ENCODE measurements at places on chromosomes 2 and 18.

DNA sequence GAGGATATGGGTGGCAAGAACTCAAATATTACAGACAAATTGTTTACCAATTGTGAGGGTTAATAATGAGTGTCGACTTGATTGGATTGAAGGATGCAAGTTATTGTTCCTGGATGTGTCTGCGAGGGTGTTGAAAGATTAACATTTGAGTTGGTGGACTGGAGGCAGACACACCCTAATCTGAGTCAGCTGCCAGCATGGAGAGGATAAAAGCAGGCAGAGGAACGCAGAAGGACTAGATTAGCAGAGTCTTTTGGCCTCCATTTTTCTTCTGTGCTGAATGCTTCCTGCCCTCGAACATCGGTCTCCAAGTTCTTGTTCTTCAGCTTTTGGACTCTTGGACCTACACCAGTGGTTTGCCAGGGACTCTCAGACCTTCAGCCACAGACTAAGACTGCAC lies 1503.7 kb downstream of the LRP1B start:
- DNase-seq, result no peak

DNA sequence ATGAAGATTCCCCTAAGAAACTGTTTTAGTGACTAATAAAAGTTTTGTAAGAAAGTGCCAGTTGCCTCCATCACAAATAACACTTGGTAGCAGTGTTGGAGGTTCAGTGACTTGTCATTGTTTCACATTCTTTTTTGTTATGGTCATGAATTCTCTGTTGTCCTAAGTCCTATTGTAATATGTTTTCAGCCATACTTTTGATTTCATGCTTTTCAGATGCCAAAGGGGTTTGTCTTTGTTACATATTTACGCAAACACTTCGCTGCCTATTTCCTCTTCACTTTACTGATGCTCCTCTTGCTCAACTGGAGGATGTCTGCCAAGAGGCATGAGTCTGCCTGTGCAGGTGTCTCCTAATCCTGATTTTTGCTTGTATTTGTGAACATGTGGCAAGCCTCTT lies 66.6 kb downstream of the PHLPP1 start:
- no peak for DNase-seq

DNA sequence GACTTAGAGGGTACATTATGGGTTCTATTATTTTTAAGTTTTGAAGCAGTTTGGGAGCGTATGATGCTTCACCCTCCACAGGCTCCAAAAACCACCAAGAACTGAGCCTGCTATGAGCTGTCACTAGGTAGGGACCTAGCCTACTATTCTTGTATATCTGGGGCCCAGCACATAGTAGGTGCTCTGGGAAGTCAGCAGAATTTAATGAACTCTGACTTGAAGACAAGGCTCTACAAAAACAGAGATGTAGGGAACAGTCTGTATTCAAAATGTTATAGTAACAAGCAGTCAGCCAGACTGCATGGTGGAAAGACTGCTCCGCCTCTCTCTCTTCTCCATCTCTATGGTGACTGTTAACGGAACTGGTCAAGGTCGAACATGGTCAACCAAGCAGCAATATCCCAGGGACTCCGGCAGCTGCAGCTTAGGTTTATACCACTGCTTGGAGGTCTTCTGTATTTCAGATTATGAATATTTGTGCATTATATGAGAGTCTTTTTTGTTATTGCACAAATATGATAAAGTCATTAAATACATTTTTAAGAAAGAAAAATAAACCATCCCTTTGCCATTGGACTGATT lies 22.2 kb upstream of the YWHAQ start:
- no peak for DNase-seq

GRCh38 chr18:26320686-26321085 lies 94.4 kb downstream of the TAF4B start:
- DNase-seq, result no peak

GRCh38 chr18:36458306-36458705 lies 160.8 kb downstream of the FHOD3 start:
- no peak for DNase-seq

- no peak for DNase-seq
These were observed 109.8 kb upstream of the LTBP1 start for GRCh38 chr2:32836933-32837332.

DNA sequence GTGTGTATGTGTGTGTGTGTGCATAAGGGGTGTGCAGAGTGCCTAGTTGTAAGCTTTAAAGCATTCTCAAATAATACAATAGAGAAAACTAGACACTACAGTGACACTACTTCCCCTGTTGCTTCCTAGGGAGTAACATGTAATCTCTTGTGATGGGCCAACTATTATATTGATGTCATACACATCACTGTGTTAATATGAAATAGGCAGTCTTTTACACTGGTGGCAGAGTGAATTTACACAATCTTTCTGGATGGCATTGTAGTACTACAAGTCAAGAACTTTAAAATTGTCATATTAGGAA lies 488.0 kb upstream of the ZEB2 start:
- no peak for DNase-seq

- DNase-seq, result no peak
These were observed 289.0 kb downstream of the C1D start for GRCh38 chr2:67773851-67774250.

GRCh38 chr2:195181059-195181705 lies 475.8 kb upstream of the SLC39A10 start:
- DNase-seq, result no peak

DNA sequence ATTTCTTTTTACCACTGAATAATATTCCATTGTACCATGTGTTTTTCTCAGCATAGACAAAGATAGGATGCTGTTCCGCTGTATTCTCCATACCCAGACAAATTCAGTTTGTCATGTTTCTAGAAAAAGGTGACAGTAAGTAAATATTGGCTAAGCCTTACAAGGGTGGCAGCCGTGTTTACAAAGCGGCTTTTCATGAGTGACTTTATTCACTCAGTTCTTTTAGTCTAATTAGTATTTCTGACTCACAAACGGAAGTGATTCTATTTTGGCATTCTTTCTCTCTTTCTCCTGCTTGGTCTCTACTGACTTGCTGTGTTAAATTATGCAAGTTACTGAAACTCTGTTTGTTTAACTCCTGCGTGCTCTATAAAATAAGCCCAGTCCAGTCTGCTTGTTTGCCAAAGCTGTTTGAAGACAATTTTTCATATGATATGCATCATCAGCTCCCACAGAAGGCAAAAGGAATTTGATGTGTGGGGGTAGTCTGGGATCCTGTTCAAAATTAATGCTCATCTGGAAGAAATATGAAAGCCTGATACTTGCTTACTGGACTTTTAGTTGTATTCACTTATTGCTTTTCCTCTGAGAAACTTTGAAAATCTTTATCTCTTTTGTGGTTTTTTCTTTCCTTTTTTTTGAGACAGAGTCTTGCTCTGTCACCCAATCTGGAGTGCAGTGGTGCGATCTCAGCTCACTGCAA lies 2.3 kb upstream of the PLEKHH2 start:
- peak; percentile 70 for DNase-seq

DNA sequence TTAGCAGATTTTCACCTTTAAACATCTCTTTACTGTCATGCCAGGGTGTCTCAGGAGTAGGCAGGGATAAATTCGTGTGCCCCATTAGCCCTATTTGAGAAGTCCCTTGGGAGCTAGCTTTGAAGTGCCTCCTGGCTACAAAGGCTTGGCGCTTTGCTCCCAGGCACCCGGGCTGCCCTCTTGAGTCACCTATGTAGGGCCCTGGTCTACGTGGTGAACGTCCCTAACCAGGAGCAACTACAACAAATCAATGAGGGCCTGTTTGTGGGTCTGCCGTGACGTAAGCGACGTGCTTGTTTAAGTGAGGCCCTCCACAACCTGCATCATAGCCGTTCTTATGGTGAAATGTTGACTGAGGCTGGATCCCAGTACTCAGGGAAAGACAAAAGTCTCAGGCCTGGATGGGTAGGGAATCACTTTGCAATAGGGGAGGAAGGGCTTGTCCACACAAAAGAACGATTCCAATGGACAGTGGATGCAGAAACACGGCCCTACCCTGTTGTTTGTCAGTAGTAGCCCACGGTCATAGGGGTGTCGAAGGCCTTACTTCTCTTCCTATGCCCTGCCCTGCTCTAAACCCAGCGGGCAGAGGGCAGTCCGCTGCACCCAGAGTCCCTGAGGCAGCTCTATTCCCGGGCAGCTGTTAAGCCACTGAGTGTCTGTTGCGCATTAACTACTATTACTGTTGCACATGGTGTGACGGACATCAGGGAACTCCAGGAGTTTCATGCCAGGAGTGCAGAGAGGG lies 93.9 kb downstream of the INHBB start:
- DNase-seq, result no peak

DNA sequence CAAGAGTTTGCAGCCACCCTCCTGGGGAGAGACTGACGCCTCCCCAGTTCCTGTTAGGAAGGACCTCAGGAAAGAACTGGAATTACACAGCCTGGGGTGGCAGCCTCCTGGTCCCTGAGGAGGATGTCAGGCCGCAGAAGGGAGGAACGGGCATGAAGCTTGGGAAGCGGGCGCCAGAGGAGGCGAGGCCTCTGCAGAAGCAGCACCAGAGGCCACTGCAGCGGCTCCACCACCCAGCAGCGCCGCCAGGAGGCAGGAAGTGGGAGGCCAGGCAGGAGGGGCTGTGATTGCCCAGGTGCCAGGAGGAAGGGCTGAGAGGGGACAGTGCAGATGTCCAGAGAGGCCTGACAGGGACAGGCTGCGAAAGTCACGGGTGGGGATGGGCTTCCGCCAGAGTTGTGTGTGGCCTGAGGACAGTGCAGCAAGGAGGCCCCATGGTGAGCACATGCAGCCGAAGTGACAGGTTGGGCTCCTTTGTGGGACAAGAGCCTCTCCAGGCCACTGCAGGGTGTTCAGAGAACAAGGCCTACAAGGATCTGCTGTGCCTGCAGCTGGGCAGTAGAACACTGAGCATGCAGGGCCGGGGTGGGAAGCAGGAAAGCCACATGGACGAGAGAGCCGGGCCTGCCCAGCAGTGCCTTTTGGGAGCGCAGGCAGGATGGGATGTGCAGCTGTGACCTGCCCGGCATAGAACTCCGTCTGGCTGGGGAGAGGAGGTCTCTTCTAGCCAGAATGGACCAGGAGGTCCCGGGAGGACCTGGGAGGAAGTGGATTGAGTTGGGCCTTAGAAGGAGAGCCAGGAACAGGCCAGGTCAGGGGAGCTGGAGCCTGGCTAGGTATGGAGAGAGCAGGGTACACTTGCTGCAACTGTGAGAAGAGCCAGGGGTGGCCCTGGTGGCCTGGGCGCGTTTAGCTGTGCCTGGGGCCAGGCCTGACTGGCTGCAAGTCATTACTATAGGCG lies 39.1 kb upstream of the ALPP start:
- DNase-seq, result no peak

GRCh38 chr18:41751161-41751560 lies 203.9 kb upstream of the PIK3C3 start:
- no peak for DNase-seq

GRCh38 chr2:48714245-48714644 lies 41.3 kb downstream of the LHCGR start:
- DNase-seq, result no peak

DNA sequence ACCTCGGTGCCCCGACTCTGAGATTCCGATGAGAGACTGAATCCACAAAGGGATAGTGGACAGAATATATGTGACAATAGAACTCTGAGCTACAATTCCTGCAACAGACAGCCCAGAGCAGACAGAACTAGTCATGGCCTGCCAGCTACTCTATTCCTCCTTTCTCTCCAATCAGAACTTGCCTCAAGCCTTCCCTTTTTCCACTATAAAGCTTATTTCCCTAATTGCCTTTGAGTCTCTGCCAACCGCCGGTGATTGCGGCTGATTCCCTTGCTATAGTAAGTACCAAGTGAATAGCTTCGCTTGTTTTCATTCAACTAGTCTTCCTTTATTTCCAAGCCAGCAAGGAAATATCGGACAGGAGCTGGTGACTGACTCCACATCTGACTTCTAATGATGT lies 96.8 kb downstream of the DSC3 start:
- peak; percentile 64 for DNase-seq

DNA sequence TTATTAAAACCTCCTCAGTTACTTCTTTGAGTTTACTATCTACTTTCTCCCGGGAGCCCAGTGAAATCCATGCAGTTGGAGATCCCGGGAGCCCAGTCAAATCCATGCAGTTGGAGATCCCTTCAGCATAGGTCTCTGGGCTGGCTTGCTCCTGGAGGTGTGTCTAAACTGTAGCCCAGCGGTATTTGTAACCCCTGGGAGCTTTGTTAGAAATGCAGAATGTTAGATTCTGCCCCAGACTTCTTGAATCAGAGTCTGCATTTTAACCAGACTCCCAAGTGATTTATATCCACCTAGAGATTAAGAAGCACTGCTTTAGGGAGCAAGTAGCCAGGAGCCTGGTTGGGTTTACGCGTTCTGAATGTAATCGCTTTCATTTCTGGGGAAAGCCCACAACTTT lies 54.5 kb downstream of the ARHGAP28 start:
- DNase-seq, result no peak

DNA sequence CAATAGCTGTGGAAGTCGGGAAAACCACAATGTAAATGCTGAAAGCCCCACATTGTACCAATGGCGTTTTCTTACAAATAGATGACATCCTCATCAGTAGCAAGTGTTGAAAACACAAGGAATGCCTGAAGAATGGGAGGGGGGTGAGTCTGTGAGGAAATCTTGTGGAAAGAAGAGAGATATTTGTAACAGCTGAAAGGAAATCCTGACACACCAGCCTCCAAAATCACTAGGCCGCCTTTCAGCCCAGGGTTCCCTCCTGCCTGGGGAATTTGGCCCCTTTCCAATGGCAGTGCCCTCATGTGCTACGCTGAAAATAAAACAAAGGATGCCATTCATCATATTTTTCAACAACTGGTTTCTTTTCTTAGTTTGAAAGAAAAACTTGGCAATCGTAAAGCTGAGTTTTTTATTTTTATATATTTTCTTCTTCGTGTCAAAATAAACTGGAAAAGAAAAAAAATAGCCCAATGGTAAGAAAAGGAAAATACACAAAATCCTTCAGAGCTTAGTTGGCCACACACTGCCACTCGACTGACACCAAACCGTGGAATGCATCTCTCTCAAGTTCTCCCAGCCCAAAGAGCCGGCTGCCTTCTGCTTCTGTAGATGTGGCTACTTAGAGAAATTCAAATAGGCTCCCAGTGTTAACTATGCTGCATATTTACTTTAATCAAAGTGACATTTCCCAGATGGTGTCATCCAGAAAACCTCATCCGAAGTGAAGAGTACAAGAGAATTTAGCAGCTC lies 52.0 kb downstream of the FTCDNL1 start:
- peak; percentile 40 for DNase-seq

- peak; percentile 46 for DNase-seq
These were observed at the start of gene MAP3K20 for GRCh38 chr2:173075781-173076580. MAP3K20 (plus strand) TSS chr2:173075846; CDS start chr2:173091032, 15,186 bp downstream.

DNA sequence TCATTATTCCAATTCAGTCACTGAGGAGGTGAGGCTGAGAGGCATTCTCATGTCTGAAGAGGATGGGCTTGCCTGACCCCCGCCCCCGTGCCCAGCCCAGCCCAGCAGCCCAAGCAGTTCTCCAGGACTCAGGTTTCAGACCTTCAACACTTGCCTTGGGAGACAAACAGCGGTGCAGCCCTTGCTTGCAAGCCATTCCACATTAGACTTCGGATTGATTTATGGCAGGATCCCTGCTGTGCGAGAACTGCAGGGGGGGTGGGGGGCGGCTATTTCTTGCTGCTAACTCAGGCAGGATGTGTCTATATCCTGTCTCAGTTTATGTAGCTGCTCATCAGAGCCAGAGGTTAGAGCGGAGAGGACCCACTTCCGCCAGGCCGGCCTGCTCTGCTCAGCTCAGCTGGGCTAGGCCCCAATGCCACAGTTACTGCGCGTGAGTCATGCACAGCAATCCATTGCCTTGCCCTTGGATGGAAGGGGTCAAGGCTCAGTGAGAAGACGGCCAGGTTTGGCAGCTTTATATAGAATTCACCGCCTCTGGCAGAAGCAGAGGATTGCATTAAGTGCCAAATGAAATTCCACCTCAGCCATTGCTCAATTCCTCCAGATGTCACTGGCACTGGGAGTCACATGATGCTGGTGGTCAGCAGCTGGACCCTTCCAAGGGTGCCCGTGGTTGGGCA lies 1.8 kb downstream of the GYPC start:
- peak; percentile 37 for DNase-seq

Data from spinal cord (tissue), 10 donors.